Naive B cell (primary cell): ENCODE measurements at places on chromosomes 6 and 20.

DNA sequence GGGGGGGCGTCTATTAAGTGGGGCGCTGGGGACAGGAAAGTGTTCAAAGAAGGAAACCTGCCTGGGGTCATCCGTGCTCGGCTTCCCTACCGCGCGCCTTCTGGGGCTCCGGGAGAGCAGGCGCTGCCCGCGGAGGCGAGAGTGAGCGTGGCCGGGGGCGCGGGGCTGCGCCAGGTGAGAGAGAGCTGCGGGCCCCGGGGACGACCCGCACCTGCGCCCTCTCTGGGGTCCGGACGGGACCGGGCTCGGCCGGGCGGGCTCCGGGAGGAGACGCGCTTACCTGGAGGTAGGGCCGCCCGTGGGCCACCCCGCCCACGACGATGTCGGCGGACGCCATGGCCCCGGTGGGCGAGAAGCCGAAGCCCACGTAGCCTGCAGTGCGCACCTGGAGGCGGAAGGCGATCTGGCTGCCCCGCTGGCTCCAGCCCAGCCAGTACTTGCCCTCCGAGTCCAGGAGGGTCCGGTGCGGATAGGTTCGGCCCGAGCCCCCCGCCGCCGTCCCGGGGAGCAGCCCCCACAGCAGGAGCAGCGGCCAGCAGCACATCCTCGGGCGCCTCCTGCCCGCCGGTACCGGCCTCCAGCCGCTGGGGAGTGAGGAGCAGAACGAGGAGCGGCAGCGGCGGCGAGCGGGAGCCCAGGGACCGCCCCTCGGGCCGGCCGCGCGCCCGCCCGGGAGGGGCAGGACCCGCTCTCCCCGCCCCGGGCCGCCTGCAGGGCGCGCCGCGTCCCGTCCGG lies at the start of gene MOXD1:
Gene MOXD1 (minus strand): TSS at position 593 of the 735 bp plus-strand sequence. CDS start 49 bp downstream, at position 544.
- peaks cover 18% of the 10 kb centered on the region for H3K4me1 ChIP-seq
- peak; percentile 41 for DNase-seq
- H3K4me3 ChIP-seq, result peak within 1 kb of the TSS; percentile 89
- H3K36me3 ChIP-seq, result no peaks in the 10 kb centered on the region

GRCh38 chr20:22921595-22922421 lies 113.3 kb upstream of the SSTR4 start:
- H3K27ac ChIP-seq, result no peak overlapping the region
- H3K4me3 ChIP-seq, result no peak overlapping the region
- no peaks in the 10 kb centered on the region for H3K36me3 ChIP-seq
- H3K27me3 ChIP-seq, result no peaks in the 10 kb centered on the region
- H3K4me1 ChIP-seq, result no peaks in the 10 kb centered on the region
- DNase-seq, result no peak

DNA sequence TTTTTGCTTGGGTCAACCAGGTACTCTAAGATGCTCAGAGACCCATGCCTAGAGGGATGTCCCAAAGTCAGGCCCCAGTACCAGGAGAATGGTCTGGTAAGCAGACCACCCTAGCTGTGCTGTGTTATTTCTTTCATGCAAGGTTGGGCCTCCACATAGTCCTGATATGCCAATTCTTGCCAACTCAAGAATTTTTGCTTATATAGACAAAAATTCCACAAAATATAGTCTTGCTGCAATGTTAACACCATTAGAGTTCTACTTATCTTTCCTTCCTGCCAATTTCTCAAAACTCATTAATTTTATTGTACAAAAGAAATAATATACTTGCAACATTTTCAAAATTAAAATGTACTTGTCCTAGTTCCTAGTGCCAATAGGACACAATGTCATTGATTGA lies 33.9 kb upstream of the TINAG start:
- no peaks in the 10 kb centered on the region for H3K27me3 ChIP-seq
- no peak overlapping the region for H3K27ac ChIP-seq
- H3K4me1 ChIP-seq, result no peaks in the 10 kb centered on the region
- H3K36me3 ChIP-seq, result no peaks in the 10 kb centered on the region
- DNase-seq, result no peak

- H3K36me3 ChIP-seq, result no peaks in the 10 kb centered on the region
- DNase-seq, result no peak
- H3K4me1 ChIP-seq, result peaks cover 8% of the 10 kb centered on the region
- peaks cover 4% of the 10 kb centered on the region for H3K27me3 ChIP-seq
Measured at GRCh38 chr6:4459032-4459431, 317.2 kb upstream of the CDYL start.

GRCh38 chr6:42509765-42510164 lies 54.1 kb upstream of the UBR2 start:
- H3K4me1 ChIP-seq, result peaks cover 6% of the 10 kb centered on the region
- DNase-seq, result no peak
- H3K27me3 ChIP-seq, result no peaks in the 10 kb centered on the region
- no peak overlapping the region for H3K27ac ChIP-seq
- no peak overlapping the region for H3K4me3 ChIP-seq

DNA sequence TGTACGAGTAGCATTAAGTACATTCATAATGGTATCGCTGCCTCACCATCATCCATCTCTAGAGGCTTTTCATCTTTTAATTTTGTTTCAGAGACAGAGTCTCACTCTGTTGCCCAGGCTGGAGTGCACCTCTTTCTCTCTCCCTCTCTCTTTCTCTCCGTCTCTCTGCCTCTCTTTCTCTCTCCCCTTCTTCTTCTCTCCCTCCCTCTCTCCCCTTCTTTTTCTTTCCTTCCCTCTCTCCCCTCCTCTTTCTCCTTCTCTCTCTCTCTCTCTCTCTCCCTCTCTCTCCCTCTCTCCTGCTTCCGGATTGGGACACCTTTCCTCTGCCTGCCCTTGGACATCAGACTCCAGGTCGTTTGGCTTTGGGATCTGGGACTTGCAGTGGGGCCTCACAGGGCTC lies 17.6 kb upstream of the TAF4 start:
- peaks cover 7% of the 10 kb centered on the region for H3K36me3 ChIP-seq
- H3K4me1 ChIP-seq, result no peaks in the 10 kb centered on the region
- DNase-seq, result no peak
- peaks cover 34% of the 10 kb centered on the region for H3K27me3 ChIP-seq
- H3K27ac ChIP-seq, result no peak overlapping the region

- H3K4me1 ChIP-seq, result peaks cover 11% of the 10 kb centered on the region
- H3K36me3 ChIP-seq, result no peaks in the 10 kb centered on the region
- DNase-seq, result no peak
- H3K27ac ChIP-seq, result no peak overlapping the region
Measured at GRCh38 chr6:136968837-136969236, 46.7 kb downstream of the SLC35D3 start.

DNA sequence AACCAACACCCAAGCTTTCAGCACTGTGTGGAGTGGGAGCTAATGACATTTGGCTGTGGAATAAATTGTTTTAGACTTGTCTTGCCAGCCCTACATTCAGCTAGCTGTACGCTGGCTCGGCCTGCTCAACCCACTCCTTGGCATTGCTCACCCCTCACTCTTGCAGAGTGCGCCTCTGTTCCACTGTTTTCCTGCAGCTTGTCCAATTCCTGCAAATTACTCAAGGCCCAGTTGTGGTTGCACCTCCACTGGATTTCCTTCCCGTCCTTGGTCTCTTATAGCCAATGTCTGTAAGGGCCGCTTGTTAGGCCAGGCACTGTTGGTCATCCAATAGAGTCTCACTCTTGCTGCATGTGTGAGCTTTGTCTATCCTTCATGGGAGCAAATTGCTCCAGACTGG lies 289.2 kb upstream of the RNF24 start:
- H3K4me3 ChIP-seq, result no peak overlapping the region
- no peaks in the 10 kb centered on the region for H3K4me1 ChIP-seq
- DNase-seq, result no peak
- H3K27me3 ChIP-seq, result peaks cover 11% of the 10 kb centered on the region
- no peaks in the 10 kb centered on the region for H3K36me3 ChIP-seq

GRCh38 chr6:147548921-147549475 lies 40.5 kb downstream of the SAMD5 start:
- no peak for DNase-seq
- no peaks in the 10 kb centered on the region for H3K36me3 ChIP-seq
- no peaks in the 10 kb centered on the region for H3K27me3 ChIP-seq
- H3K4me3 ChIP-seq, result no peak overlapping the region

- H3K36me3 ChIP-seq, result peaks cover 11% of the 10 kb centered on the region
- DNase-seq, result no peak
- no peaks in the 10 kb centered on the region for H3K27me3 ChIP-seq
- H3K27ac ChIP-seq, result no peak overlapping the region
Measured at GRCh38 chr6:126167726-126168125, 172.2 kb upstream of the CENPW start.

DNA sequence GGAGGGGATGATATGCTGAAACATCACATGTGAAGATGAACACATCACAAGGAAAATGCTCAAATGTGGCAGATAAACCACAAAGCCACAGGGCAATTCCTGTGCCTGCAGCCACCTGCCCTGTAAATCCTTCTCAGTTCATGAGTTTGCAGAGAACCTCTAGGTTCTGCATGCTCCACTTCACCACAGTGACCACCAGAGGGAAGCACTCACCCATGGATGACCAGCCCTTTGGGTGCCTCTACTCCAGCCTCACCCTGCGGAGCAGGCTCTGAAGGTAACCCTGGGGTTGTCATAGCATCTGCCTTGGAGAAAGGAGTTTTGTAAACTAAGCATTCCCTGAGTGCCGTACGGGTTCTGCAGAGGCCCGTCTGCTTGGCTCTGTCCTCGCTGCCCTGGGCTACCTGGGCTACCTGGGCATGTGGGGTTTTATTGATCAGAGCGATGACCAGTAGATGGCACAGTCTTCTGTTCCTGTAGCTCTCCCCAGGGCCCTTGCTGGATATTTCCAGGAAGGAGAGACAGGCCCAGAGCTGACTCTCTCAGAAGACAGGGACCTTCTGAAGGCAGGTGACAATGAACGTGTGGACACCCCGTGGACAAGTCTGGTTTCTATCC lies 31.7 kb upstream of the CST1 start:
- DNase-seq, result no peak
- H3K4me1 ChIP-seq, result no peaks in the 10 kb centered on the region
- H3K27ac ChIP-seq, result no peak overlapping the region
- no peaks in the 10 kb centered on the region for H3K36me3 ChIP-seq
- no peak overlapping the region for H3K4me3 ChIP-seq

DNA sequence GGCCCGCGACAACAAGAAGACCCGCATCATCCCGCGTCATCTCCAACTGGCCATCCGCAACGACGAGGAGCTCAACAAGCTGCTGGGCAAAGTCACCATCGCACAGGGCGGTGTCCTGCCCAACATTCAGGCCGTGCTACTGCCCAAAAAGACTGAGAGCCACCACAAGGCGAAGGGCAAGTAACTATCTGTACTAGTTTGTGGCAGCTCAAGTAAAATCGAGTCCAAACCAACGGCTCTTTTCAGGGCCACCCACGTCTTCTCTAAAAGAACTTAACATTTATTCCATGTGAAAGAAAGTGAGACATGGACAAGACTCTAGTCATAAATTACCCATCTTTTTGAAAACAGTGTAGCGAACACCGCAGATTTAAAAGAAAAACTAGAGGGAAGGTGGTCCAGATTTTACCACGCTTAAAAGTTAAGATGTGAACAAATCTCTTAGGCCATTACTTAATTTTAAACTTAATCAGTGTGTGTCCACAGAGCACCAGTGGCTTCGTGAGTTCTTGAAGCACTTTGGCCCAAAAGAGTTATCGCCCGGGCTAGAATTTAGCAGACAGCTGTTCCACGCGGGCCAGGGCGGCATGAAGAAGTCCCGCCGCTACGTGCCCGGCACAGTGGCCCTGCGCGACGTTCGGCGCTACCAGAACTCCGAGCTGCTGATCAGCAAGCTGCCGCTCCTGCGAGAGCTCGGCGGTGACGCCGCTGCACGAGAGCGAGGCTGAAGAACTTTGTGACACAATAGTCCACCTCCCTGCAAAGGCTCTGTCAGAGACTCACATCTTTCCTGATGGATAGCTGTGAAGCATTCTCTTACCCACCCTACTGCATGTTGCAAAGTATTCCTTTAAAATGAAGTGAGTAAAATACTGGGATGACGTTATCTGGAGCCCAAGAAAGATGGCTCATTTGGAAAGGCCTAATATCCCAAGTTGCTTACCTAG lies 113.9 kb upstream of the PRSS16 start:
- H3K36me3 ChIP-seq, result no peaks in the 10 kb centered on the region
- DNase-seq, result peak; percentile 61
- peaks cover 10% of the 10 kb centered on the region for H3K4me1 ChIP-seq
- no peak overlapping the region for H3K27ac ChIP-seq

- H3K4me3 ChIP-seq, result no peak overlapping the region
- peaks cover 26% of the 10 kb centered on the region for H3K27me3 ChIP-seq
- no peaks in the 10 kb centered on the region for H3K36me3 ChIP-seq
- no peak overlapping the region for H3K27ac ChIP-seq
- no peaks in the 10 kb centered on the region for H3K4me1 ChIP-seq
Measured at GRCh38 chr6:152380351-152380767, 256.8 kb downstream of the SYNE1 start.

- H3K27ac ChIP-seq, result no peak overlapping the region
- H3K36me3 ChIP-seq, result no peaks in the 10 kb centered on the region
- H3K27me3 ChIP-seq, result peaks cover 11% of the 10 kb centered on the region
Measured at GRCh38 chr6:148430897-148431296, 88.3 kb downstream of the SASH1 start.

DNA sequence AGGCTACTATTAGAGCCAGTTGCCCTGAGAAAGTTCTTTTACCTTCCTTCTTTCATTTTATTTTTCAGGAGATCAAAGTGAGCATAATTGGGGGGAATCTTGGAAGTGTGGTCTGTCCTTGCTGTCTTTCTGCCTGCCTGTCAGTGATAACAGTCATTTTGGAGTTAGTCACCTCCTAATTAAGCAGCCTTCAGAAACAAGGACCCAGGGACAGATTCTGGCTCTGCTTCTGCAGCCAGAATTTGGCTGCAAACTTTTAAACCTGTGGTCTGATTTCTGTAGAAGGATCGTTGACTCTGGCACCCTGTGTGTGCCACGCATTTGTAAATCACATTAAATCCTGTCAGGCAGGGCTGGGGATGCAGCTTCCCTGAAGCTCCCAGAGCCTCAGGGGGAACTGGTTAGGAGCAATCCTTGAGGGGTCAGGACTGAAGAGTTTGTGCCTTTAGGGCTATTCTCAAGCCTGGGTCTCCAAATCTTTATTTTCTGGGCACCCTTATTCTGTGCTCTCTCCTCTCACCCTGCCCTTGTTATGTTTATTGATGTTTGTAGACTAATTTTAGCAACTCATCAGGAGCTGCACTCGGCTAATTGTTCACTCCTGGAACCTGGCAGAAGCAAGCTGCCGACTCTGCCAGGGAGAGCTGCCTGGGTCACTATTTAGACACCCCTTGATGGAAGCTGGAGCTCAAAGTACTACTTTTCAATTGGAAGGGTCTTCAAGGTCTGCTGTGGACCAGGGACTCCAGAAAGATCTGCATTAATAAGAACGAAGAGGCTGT lies 6.8 kb downstream of the NOX3 start:
- H3K27me3 ChIP-seq, result peaks cover 23% of the 10 kb centered on the region
- H3K36me3 ChIP-seq, result no peaks in the 10 kb centered on the region
- H3K4me1 ChIP-seq, result peaks cover 9% of the 10 kb centered on the region
- no peak overlapping the region for H3K4me3 ChIP-seq

- peak overlapping the region; percentile 36 for H3K27ac ChIP-seq
- H3K27me3 ChIP-seq, result peaks cover 44% of the 10 kb centered on the region
- no peak for DNase-seq
- peaks cover 27% of the 10 kb centered on the region for H3K4me1 ChIP-seq
- H3K36me3 ChIP-seq, result no peaks in the 10 kb centered on the region
Measured at GRCh38 chr20:63007646-63008488, 1.1 kb upstream of the BHLHE23 start.

DNA sequence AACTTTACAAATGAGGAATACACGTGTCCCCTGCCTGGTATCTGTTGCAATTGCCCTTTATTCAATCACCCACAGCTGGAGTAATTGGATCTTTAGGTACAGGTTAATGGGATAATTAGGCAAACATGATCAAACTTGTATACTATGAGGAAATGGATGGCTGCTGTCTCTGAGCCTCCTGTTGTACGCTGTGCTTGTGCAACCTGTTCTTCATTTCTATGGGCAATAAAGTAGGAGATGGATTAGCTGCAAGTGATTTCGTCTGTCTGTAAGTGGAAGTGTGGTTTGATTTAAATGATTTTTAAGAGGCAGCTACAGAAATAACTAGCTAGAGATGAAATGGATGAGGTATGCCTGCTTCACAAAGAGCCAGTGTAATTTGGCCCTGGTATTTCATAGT lies 474.1 kb downstream of the RNF144B start:
- H3K27me3 ChIP-seq, result no peaks in the 10 kb centered on the region
- H3K27ac ChIP-seq, result no peak overlapping the region
- no peak for DNase-seq
